AG04449 (cell line): ENCODE measurements at places on chromosomes 4 and X.

DNA sequence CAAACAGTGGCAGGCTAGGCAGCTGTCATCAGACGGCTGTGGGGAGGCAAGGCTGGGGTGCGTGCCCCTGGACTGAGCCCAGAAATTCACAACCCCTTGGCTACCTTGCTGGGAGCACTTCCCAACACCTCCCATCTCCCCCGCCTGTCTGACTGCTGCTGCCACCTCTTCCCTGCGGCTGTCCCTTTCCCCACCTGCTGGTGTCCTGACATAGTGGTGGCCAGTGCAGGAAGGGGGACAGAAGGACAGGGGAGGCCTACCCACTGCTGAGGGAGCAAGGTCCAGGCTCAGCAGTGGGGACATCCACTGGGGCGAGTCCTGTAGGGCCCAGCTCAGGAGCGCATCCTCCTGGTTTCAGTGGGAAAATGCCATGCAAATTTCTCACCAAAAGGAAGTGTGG is 3.4 kb downstream of the ABCD1 start:
- DNase-seq = no peak

GRCh38 chrX:150258463-150259430 is 104.4 kb upstream of the MAMLD1 start:
- no peak for DNase-seq

DNA sequence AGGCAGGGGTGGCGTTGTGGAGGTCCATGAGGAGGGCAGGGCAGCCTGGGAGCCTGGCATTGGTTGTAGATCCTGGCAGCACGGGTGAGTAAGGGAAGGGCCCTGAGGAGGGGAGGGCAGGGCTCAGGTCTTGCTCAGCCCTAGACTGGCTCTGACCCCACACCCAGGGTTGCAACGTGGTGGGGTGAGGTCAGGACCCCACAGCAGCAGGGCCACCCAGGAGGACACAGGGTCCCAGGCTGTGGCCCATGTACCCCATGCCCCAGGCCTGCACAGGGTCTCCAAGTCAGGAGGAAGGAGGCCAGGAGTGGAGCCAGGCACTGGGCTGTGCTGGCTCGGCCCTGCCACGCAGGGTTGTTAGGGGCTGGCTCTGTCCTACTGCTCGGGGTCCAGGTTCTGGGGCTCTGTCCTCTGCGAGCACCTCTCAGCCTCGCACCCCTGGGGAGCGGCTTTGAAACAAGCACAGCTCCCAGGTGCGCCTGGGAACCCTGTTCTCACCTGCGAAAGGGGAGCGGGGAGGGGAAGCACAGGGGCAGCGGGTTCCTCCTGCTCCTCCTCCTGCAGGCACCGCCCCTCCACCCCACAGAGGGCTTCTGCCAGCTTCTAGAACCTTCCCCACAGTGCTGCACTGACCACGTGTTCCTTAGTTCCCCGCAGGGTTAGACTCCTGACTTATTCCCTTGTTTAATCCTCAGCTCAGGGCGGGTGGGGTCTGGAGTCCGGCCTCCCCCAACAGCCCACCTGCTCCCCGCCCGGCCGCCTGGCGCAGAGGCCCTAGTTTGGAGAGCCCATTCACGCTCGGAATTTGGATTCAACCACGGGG is 20.4 kb downstream of the MSANTD1 start:
- DNase-seq = no peak

- no peak for DNase-seq
Measured at GRCh38 chr4:56874923-56875322, 32.8 kb upstream of the REST start.

- no peak for DNase-seq
Measured at GRCh38 chr4:53059256-53059655, 197.1 kb downstream of the RASL11B start.

DNA sequence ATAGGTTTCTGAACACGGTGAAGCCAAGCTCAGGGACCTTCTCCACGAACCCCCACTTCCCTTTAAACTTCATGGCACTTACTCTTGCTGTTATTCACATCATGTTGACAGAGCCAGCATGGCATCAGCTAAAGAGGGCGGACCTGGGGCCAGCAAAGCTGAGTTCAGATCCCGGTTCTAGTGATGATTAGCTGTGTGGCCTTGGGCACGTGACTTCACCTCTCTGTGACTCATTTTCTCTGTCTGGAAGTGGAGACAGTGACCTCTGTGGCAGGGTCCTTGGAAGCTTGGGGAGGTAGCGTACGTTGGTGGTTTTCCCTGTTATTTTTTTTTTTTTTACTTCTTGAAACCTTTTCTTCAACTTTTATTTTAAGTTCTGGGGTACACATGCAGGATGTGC is 13.4 kb downstream of the EVC start:
- DNase-seq = no peak

- DNase-seq = no peak
Measured at GRCh38 chr4:127069675-127070074, 563.1 kb upstream of the INTU start.

DNA sequence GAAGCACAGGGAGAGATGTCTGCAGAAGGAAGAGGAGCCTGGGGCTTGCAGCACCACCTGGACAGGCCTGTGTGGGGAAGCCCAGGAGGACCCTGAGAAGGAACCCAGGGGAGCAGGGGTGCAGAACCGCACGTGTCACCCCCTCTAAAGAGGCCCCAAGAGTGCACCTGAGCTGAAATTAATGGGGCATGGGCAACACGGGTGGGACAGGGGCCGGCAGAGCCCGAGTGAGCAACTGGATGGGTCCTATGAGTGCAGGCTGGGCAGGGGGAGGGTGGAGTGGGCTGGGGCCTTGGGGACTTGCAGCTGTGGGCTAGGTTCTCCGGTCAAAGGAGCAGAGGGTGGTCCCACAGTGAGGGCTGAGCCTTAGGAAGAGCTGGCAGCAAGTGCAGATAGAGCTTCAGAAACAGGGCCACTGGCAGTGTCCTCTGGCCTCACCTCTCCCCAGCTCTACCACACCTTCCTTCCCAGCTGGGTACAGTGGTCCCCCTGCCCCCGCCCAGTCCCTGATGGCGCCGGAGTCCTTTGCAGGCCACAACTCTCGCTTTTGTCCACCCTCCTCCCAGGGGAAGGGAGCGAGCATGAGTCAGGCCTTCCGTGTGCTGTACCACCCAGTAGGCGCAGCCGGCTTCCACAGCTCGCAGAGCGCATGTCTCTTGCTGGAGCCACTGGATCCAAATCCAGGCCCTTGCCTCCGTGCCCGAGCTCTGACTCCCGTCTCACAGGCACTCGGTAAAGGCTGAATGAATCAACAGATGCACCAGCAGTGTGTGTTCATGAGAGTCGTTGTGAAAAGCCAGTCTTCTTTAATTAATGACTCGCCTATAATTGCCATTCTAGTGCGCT is 131.6 kb downstream of the HMX1 start:
- no peak for DNase-seq

GRCh38 chr4:118350961-118351360 is 1.8 kb downstream of the PRSS12 start:
- no peak for DNase-seq

DNA sequence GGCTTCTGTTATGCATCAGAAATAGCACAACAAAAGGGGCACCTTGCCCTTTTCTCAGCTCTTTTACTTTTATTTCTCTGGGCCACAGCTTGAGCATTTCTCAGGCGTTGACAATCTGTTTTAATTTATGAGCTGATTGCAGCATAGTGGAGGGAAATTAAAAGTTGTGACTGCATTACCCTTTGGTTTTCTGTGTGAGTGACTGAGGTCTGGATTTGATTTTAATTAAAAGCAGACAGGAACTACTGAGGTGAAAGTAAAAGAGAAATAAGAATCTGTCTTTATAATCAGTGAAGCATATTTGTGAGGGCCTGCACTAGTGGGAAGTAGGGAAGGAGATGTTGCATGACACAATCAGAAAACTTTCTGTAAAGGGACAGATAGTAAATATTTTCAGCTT is 43.4 kb upstream of the GEMIN8 start:
- no peak for DNase-seq

- no peak for DNase-seq
Measured at GRCh38 chr4:7740866-7741525, 198.7 kb downstream of the AFAP1 start.

- DNase-seq = no peak
Measured at GRCh38 chr4:102334624-102335023, 10.7 kb downstream of the SLC39A8 start.

DNA sequence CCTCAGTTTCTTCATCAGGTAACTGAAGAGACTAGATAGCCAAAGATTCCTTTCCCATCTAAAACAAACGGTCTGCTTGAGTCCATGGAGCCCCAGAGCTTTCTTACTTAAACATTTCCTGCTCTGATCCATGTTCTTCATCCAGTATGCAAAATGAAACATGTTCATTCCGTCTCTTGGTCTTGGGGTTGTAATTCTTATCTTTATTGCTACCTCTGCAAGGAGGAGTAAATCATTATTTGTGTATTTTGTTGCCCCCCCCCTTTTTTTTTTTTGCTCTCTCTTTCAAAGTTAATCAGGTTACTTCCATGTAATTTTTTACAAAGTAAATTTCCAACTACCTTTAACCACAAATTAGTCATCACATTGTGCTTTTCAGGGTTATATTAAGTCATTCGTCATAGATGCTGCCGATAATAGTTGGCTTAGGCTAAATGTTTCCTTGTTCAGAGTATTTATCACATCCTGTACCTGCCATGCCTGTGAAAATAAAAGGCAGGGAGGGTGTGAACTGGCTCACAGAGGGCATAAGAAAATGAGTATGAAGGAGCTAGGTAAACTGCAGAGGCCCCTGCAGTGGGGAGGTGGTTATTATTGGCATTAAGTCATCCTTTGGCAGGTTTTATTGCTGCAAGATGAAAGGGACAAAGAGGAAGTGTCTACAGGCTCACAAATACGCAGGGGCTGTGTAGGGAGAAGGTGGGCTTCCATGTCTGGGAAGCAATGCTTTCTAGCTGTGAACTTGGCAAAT is 76.7 kb upstream of the HS3ST1 start:
- no peak for DNase-seq

DNA sequence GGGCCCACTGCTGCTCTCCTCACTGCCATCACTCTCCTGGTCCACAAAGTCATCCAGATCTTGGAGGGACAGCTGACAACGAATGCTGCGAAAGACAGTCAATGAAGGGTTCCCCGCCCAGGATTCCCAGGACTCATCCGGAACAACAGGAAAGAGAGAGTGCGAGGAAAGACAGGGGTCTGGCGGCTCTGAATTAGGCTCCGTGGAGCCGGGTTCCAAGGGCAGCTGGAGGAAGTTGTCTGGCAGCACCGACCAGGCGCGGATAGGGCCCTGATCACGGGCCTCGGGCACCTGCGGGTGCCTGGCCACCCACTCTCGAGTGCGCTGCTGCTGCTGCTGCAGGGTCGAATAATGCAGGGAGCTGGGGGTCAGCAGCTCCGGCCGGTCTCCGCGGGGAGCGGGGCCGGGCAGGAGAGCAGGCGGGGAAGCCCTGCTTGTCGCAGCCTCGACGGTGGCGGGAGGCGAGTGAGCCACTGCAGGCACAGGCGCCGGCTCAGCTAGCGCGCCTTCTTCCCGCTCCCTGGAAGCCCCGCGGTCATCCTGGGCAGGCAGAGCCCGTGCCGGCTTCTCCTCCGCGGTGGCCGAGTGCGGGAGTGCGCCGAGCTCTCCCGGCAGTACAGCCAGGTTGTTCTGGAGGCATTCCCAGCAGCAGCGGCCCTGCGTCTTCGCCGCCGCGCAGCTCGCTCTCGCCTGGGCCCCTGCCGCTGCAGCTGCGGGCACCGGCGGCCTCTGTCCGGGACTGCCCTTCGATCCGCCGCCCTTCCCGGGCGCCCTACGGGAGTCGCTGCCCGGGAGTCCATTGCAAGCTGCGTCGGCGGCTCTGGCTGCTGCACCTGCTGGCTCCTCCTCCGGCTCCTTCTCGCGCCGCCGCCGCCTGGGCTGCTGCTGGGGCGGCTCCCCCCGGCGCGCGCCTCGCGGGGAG is 1.1 kb downstream of the SOWAHB start:
- DNase-seq = no peak

DNA sequence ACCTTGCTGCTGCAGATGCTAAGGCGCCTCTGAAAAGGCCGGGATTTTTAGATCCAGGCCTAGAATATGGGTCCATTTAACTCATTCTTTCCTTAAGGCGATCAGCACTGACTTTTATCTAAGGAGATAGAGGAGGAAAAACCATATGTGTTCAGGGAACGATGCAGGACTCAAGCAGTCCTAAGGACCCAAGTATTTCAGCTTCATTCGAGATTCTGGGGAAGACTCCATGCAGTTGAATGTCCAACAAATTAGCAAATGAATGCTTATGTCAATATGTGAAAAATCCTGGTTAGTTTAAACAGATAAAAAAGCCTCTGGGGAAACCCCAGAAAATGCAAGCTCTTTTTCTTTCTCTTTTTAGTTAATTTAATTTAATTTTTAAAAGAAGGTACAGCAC is 36.0 kb downstream of the HELT start:
- DNase-seq = no peak

GRCh38 chrX:7948483-7948882 is 21.3 kb upstream of the PNPLA4 start:
- DNase-seq = no peak

GRCh38 chrX:47458528-47458927 is 24.5 kb downstream of the ZNF41 start:
- DNase-seq = no peak

DNA sequence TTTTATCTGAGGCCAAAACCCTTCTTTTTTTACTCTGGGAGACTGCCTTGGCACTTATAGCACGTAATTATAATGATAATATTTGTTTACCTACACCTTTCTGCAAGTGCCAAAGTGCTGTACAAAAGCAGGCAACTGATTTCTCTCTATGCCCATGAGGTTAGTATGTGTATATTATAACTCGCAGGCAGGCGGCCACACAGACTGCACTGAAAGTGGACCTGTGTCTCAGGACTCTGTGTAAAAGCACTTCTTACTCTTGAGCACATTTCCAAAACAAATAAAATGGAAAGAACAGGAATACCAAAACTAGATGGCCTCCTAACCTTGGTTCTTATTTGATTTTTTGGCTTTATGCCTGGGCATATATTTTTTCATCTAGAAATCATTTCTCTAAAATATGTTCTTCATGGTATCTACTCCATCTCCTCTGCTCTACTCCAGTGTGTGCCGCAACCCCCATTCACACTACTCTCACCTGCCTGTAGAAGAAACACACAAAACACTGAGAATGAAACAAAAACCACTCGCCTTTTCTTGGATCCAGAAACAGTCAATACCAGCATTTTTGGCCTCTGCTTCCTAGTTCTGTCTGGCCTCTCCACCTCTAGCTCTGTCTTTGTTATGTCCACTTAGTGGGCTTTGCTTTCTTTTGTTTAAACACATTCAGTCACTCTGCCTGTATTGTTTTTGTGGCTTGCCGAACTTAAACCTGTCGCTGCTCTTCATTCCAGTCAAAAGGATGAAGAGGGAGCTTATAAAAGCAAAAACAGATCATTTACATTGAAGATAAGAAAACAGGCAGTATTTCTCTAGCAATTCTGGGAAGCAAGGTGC is 934.5 kb upstream of the TENM3 start:
- no peak for DNase-seq

- no peak for DNase-seq
Measured at GRCh38 chrX:70973221-70973620, 42.3 kb upstream of the SLC7A3 start.

- DNase-seq = no peak
Measured at GRCh38 chrX:28016823-28017222, 35.6 kb upstream of the DCAF8L1 start.
